ENCODE measurements at places on chromosomes 12 and 14. TPM values are rescaled to one million over a fixed set of nuclear protein-coding genes. Genes with fewer than 3 reads are reported as not detected.

GRCh38 chr12:3227076-3227975 is 150.1 kb downstream of the TSPAN9 start:
- no peak for DNase-seq

DNA sequence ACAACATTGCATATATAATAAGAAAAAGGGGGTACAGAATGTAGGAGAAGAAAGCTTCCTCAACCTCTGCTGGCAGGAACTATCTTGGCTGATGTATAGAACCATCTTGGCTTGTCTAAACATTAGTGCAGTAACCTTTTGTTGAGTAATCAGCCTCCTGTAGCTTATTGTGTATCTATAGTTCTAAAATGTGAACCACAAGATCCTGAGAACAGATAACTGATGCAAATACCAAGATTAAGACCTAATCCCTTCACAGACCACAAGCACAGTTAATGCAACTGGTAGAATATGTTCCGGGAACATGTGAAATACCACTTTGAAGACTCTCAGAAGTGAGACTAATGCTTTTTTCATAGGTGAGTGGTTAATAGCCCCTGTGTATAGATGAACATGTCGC is 50.7 kb upstream of the KCNC2 start:
- DNase-seq, result no peak

DNA sequence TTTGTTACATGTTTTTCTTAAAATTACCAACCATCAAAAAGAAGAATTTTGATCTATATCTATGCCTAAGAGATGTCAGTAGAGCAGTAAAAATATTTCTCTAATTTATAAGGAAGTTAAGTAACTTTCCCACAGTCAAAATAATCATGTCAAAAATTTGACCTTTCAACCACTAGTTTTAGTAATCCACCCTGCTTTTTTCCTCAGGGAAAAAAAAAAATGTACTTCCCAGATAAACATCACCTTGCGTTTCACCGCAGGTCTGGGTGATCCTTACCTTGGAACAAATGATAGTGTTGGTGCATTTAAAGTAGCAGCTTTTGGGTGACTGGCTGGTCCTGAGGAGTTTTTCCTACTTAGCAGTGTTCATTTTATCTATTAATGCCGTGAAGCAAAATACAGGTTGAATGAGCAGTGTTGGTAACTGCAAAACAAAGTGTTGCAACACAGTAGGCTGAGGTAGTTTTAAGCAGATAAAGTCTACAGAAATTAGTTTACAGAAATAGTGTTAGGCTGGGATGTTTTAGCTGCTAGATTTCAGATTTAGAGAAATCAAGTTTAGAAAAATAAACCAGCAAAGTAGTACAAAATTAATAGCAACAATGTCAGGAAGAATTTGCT is 137.2 kb upstream of the DNM1L start:
- DNase-seq, result no peak

The OR4E2 gene
- not detected for total RNA-seq

GRCh38 chr14:99820702-99821331 is 27.6 kb downstream of the EML1 start:
- no peak for DNase-seq

The CCDC197 gene
- total RNA-seq, result not detected

GRCh38 chr14:66596241-66596985 is 88.5 kb downstream of the GPHN start:
- DNase-seq, result no peak

DNA sequence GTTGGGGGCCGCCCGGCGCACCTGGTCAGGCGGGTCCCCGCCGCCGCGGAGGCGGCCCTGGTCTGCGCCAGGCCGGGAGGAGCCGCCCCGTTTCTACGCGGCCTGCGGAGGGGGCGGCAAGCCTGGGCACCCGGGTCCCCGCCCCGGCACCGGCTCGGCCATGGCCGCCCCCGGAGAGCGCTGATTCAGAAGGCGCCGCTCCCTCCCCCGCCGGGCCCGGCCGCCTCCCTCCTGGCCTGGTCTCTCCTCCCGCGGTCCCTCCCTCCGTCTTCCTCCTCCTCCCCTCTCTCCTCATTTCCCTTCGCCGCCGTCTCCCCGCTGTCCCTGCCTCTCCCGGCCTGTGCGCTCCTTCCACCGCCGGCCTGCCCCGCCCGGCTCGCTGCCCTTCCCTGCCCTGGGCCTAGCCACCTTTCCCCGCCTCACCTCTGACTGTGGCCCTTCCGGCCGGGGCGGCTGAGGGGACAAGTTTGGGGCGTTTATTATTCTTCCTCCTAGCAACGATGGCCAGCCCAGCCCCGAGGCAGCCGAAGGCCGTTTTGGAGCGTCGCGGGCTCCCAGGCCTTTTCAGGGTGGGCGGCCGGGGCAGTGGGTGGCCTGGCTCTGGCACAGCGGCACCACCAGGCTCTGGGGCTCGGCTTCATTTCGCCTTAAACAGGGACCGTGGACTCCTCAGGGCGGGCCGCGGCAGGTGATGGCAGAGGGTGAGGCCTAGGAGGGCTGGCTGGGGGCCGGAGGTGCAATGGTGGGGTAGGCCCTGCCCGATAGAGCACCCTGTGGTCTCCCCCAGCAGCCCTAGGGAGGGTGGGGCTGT is 768 bp downstream of the CEP170B start:
- DNase-seq, result peak; percentile 21

The IL26 gene
- total RNA-seq, result 0.50 TPM

DNA sequence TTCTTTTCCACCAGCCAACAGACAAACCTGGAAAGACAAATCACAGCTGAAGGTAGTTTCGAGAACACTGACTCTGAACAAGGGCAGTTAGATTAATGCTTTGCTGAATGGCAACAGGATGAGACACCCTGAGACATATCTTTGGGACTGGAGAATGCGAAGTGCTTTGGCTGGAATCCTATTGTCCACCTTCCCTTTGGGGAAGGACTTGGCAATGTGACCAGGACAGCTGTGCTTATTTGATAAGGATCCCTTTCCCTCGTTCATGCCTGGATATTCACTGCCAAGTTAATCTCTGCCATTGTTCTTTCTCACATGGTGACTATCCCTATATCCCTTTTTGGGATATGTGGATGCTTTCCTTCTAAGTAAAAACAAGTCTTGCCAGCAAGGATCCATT is 537.1 kb upstream of the SEL1L start:
- DNase-seq, result no peak

GRCh38 chr14:58662018-58662417 is 24.3 kb downstream of the DACT1 start:
- no peak for DNase-seq

The WNT1 gene
- 0.29 TPM for total RNA-seq

GRCh38 chr12:44667461-44667860 is 208.7 kb downstream of the NELL2 start:
- no peak for DNase-seq

The MAP3K9 gene
- total RNA-seq, result 4.8 TPM

DNA sequence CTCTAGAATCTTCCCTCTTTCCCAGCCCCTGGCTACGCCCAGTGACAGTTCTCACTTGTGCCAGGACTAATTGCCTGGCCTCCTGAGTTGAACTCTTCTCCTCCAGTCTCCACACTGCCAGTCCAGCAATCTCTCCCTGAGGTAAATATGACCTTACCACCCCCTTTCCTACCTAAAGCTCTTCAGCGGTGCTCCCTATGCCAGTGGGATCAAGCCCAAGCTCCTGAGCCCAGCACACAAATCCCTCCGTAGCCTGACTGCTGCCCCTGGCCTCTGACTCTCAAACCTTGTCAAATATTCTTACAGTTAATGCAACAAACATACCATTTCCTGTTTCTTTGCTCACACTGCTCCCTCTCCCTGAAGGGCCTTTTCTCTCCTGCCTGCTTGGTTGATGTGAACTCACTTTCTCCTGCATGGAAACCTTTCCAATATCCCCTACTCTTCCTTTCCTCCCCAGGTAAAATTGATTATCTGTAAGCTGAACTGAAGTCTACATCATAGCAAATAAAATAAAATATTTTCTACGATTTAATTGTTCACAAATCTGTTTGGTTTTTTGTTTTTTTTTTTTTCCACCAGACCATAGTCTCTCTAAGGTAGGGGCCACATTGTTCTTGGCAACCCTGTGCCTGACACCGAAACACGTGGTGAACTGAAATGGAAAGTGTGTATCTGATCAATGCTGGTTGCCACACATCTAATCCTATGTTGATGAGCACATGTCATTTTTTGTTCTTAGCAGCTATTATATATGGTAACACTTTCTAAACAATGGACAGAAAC is 147.5 kb downstream of the SLC38A6 start:
- no peak for DNase-seq

The MYO1H gene
- not detected for total RNA-seq

- DNase-seq, result no peak
Observed at GRCh38 chr12:94545935-94546771, 86.5 kb upstream of the CEP83 start.

The RTL1 gene
- not detected for total RNA-seq

DNA sequence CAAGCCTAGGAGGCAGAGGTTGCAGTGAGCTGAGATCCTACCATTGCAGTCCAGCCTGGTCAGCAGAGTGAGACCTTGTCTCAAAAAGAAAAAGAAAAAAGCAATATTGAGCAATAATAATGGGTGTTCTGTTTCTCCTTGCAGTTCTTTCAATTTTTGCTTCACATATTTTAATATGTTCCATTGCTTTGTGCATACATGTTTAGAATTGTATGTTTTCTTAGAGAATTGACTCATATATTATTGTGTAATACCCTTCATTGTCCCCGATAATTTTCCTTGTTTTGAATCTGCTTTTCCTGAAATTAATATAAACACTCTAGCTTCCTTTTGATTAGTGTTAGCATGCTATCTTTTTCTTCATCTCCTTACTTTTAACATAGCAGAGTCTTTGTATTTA is 138.4 kb upstream of the NPAS3 start:
- DNase-seq, result no peak

The KRT71 gene
- not detected for total RNA-seq

- no peak for DNase-seq
Observed at GRCh38 chr14:104299993-104300761, 161.8 kb downstream of the KIF26A start.

DNA sequence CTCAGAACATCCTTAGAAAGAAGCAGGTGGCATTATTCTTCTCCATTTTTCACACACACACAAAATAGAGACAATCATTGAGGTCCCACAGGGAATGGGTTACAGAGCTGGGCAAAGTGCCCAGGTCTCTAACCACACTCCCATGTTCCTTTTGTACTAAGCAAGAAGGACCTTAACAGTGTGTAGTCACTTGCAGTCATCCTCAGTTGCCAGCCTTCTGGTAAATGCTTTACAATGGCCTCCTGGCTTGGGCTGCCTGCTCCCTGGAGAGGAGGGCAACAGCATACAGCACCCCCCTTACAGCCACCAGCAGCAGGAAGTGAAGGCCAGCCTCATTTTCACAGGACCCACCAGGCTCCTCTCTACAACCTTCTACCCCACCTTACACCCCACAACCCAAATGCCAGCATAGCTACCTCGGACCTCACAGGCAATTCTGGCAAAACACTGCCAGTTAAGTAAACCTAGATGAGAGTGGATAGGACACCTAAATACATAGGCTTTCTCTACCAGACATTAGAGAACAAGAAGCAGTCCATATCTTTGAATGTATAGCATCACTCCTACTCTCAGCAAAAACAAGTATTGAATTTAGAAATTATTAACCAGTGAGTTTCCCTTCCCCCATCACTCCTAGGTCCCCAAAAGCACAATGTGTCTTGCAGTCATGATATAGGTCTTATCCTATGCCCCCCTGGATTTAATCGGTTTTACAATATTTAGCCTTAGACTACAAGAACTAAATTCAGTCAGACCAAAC is 88.1 kb downstream of the PPP2R5E start:
- no peak for DNase-seq

GRCh38 chr12:10068644-10069043 is 30.1 kb downstream of the CLEC1A start:
- DNase-seq, result no peak

All from activated CD4-positive, alpha-beta T cell treated with anti-CD3 and anti-CD28 coated beads, Interleukin-2, amount 10 ng/mL, durations not matched to agents 7 days and 5 days (primary cell).